ENCODE measurements at places on chromosomes 13 and 19.

DNA sequence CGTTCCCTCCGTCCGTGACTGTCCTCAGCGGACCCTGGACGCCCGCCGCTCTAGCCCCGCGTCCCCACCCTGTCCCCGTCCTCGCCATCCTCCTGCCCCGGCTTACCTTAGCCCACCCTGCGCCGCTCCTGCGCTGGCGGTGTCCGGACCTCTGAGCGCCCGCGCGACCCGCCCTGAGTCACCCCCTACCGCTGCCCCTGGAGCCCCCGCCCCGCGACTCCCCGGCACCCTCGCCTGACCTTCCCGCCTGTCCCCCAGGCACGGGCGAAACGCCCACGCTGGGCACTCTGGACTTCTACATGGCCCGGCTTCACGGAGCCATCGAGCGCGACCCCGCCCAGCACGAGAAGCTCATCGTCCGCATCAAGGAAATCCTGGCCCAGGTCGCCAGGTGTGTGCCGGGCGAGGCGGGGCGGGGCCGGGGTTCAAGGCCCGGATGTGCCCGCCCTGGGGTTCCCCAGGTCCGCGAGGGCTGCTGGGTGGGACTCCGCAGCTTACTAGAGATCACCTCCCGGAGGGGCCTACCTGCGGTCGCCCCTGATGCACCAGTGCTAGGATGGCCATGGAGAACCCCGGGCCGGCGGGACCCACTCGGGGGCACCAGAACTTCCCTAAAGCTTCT lies 5.1 kb downstream of the HMG20B start:
- DNase-seq, result no peak

- DNase-seq, result no peak
Measured at GRCh38 chr13:27962128-27962841, 6.8 kb downstream of the CDX2 start.

GRCh38 chr19:18239303-18239702 lies 13.1 kb upstream of the PDE4C start:
- no peak for DNase-seq

GRCh38 chr13:61045251-61045650 lies 370.4 kb downstream of the PCDH20 start:
- no peak for DNase-seq

DNA sequence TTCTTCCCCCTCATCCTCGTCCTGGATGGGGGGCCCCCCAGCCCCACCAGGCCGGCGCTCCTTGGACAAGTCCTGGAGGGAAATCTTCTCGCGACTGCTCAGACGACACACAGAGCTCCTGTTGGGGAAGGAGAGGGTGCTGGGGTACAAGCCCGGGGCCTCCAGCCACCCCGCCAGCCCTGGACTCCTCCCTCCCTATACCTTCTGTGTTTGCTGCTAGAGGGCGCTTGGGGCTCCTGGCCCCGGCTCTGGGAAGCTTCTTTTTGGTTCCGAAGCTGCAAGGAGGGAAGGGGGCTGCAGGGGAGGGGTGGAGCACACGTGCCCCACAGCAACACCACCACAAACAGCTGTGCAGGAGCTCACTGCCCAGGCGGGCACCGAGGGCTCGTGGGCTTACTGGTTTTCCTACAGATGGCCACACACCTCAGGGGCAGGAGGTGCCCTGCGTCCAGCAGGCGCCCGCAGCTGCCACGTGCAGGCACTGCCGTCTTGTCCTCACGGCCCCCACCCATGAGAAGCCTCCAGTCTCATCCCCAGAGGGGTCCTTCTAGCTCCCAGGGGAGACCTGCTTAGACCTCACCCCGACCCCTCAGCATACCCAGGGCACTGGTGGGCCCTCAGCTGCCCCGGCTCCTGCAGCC lies 20.5 kb downstream of the EPS8L1 start:
- DNase-seq, result no peak

DNA sequence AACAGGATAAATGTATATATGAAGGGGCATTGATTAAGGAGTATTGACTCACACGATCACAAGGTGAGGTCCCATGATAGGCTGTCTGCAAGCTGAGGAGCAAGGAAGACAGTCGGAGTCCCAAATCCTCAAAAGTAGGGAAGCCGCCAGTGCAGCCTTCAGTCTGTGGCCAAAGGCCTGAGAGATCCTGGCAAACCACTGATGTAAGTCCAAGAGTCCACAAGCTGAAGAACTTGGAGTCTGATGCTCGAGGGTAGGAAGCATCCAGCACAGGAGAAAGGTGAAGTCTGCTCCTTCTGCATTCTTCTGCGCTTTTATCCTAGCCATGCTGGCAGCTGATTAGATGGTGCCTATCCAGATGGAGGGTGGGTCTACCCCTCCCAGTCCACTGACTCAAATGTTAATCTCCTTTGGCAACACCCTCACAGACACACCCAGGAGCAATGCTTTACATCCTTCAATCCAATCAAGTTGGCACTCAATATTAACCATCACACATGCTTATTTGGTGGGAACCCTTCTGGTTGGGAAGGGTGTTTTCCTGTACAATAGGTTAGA lies 55.1 kb downstream of the SLAIN1 start:
- no peak for DNase-seq

DNA sequence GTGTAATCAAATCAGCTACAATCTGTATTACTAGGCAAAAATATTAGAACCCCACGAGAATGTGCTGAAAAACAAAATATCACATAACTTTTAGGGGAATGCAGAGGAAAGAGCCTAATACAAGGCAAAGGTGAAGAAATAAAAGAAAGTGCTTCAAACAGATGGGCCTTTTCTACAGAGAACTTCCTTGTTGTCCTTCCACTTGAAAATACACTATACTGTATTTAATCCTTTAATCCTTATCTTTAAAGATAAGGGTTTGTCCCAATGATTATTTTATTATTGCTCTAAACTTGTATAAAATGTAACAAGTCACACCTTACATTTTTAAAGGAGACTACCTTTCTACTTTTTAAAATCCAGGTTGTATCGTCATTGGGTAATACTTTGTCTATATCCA lies 296.5 kb downstream of the NDFIP2 start:
- no peak for DNase-seq

Measured in muscle of arm (tissue), 14 donors.